ENCODE measurements at places on chromosomes 2 and 18.

DNA sequence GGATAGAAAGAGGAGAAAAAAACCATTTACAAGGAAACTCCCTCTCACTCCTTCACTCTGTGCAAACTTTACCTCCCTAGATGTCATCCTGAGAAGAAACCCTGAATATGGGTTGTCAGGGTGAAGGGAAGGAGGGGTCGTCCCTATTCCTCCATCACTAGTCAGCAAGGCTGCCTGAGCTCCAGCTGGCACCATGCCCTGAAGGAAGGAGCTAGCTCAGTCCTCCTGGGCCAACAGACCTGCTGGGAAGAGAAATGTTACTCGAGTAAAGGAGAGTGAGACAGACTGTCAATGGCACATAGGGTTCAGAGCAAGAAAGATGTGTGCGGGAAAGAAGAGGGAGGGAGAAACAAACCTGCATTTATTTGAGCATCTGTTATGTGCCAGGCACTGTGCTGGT, 18.3 kb upstream of the EPAS1 start:
- no peak for DNase-seq

DNA sequence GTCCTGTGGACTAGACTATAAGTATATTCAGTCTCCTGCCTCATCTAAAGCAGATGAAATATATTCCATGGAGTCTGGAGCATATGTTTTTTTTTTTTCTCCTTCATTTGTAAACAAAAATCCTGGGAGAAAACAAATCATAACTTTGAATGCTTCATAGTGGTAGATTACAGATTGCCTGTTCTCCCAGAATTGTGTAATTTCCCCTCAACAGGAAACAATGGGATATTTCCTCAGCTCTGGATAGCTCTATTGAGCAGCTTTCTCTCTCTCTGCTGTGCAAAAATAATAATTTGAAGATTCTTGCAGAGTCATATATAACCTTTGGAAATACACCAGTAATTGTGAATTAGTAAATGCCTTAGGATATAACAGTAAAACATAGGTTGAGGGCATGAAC, 1406.6 kb upstream of the ACVR2A start:
- DNase-seq, result no peak

- DNase-seq, result no peak
These were observed 18.2 kb downstream of the IWS1 start for GRCh38 chr2:127508023-127508630.

- no peak for DNase-seq
These were observed 418.8 kb upstream of the NETO1 start for GRCh38 chr18:73286584-73286983.

DNA sequence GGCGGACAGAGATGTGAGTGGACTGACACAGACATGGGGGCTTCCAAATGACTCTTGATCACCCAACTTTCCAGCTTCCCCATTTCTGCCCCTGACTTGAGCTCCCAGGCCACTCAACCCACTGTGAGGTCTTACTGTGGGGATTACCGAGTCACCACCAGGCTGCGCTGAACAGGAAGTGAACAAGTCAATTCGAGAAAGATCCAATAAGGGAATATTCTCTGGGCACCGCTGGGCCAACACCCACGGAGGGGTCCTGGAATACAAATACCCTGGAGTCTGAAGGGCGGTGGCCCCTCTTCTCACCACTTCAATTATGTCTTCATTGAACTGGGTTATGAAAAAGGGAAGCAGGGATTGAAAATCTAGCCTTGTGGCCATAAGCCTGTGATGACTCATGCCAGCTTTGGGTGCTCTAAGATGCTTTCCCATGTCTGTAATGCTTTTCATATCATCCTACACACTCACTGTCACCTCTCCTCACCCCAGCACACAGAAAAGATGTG, 37.7 kb downstream of the BCL11A start:
- DNase-seq, result no peak

DNA sequence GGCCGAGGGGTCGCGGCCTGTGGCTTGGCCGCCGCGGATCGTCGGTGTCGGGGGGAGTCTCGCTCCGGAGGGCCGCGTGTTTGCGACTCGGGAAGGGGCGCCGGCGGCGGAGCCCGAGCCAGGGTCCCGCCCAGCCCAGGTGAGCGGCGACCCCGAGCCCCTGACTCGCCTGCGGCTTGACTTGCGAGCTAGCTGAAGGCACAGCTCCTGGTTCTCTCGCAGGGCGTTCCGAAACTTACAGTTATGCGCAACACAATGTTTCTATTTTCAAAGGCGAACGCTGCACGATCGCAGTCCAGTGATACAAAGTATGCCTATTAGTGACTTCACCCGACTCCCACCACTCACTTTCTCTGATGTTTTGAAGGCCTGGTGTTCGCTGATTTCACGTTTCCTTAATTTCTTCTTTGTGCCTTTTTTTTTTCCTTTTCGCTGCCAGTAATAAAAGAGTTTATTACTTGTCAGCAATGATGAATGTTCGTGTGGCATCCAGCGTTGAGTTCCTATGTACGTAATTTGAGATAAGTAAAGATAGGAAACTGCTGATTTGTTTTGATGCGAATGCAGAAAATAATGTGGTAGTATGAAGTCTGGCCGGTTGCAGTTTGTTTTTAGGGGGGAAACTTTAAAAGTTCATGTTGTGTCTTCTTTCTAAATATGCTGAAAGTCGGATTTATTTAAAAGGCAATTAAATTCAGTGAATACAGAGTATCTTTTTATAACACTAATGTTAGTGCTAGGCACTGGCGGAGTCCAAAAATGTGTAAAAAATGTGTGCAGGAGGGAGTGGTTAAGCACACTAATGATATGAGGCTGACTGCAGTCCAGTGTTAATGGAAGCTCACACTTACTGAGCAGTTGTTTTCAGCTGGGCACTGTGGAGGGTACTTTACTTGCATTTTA, 706 bp downstream of the UBXN2A start:
- no peak for DNase-seq

DNA sequence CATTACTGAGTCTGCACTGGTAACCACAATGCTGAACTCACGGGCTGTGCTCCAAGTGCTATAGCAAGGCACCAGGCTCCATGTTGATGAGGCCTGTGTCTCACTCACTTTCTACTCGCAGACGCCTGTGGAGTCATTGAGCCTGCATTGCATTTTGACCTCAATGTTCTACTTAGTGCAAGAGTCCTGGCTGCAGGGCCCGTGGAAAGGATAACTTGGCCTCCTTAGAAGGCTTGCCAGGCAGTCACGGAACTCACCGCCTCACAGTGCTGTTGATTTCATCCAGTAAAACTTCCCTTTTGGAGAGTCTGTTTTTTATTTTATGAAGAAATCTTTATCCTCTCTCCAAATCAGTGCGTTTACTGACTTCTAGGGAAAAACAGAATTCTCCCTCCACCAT, 290.4 kb downstream of the RNF144A start:
- DNase-seq, result no peak

- no peak for DNase-seq
These were observed 1.9 kb upstream of the ZFP36L2 start for GRCh38 chr2:43228321-43228751.

DNA sequence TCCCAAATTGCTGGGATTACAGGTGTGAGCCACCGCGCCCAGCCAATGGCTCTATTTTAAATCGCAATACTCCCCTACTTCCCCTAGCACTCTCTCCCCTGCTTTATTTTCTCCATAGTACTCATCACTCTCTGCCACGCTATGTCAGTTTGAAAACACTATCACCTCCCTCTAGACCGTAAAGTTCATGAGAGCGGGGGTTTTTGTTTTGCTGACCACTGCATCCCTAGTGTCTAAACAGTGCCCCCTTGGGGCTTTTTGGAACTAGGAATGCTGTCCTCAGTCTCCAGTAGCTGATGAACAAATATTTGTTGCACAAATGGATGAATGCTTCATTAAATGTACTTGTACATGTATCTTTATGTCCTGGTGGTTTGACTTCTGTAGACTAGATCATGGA, 44.1 kb downstream of the ATOH8 start:
- no peak for DNase-seq

GRCh38 chr18:50853863-50854271, 25.1 kb upstream of the ME2 start:
- DNase-seq, result no peak

- no peak for DNase-seq
These were observed 138.8 kb upstream of the SP5 start for GRCh38 chr2:170576296-170576695.

DNA sequence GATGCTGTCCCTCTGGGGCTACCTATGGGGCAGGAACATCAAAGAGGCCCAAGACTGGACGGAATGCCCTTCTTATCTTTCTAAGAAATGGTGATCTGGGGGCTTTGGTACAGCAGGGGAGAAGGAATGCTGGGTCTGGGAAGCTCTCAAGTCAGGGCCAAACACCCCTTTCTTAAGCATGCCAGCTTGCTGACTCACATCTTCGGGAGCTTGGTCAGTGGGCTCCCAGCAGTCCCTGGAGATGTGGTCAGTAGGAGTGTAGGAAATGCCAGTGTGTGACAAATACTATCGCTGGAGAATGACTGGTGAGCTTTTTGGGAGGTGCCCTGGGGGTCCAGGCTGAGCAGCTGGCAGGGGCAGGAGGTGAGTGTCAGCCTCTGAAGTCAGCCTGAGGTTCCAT, 105.0 kb upstream of the CDC42EP3 start:
- DNase-seq, result no peak

- DNase-seq, result no peak
These were observed 51.4 kb downstream of the FAM178B start for GRCh38 chr2:96934831-96935540.

DNA sequence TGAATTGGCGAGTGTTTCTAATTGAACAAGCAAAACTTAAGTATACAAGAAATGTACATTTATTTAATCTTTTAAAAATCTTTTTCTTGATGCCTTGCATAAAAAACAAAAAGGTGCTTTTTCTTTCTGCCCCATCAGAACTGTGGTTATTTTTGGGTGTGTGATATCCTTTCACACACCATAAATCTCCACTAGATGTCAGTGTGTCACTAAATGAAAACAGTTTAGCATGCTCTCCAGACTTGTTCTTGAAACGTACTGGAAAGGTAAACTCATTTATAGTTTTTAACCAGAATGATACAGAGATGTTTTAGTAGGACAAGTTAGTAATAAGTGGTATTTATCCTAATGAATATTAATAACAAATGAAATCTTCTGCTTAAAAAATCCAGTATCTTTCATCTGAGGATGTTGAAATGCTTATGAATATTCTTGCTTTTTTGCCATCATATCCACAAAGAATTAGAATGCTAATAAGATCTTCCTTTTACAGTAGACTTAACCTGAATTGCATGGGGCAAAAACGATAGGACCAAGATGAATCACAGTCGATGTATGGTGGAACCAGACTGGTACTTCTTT, 96.8 kb downstream of the UBE2E3 start:
- no peak for DNase-seq

DNA sequence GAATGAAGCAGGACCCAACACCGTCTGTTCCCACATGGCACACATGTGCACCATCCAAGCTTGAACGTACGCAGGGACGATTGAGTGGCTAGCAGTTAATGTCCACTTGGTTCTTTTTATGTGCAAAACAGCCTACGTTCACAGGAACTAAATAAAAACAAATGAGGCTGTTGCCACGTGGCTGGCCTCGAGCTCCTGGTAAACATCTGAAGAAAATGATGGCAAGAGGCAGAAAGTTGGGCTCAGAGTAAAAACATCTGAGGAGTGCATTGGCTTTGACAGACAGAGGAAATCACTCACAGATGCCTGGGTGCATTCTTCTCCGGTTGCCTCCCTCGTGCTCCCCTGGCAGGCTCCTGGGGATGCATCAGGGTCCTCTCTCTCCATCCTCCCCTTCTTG, 177.9 kb downstream of the NRP2 start:
- DNase-seq, result no peak

DNA sequence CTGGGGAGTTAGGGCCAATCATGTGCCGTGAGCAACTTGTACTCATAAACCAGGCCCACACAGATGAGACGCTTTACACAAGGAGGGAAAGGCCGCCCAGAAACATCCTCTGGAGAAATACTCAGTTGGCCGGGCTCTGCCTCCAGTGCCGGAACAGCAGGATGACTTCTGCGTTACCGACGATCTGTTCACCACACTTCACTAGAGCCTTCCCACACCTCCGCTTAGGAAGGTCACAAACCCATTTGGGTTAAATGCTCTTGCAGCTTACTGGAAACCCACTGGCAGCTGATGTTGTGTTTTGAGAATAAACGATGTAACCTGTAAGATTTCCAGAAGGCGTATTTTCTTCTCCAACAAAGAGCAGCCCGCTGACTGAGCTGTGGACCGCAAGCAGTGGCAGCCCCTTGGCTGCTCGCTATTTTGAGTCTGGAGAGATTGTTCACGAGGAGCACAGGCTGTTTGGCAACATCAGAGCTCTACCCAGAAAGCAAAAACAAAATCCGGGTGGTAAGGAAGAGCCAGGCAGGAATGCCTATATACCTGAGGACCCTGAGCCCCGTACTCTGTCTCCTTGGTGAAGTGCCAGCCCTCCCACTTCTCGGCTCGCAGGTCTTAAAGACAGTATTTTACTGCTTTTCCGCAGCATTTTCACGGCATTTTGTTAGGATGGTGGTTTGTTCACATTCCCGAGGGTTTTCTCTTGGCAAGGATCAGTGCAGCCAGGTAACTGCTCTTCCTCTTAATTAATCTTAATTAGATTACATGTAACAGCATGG, 44.0 kb downstream of the COLEC12 start:
- no peak for DNase-seq

GRCh38 chr18:79772865-79773696, 24.7 kb upstream of the KCNG2 start:
- DNase-seq, result no peak

GRCh38 chr18:45962461-45962860, 4.7 kb downstream of the EPG5 start:
- DNase-seq, result no peak

DNA sequence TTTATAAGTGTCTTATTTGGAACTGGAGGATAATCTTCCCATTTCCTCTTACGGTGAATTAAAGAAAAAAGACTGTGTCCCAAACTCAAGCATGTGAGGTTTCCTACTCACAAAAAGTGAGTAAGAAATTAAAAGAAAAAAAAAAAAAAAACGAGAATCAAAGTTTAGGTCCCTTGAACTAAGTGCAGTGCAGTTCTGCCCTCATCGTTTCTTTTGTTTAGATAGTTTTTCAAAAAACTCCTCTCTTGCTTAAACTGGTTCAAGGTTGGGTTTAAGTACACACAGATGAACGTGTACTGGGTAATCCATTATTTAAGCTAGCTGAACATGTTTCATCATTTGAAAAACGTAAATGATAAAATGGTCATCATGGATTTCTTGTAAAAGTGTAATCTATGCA, 235.9 kb upstream of the KCNJ3 start:
- DNase-seq, result no peak

- DNase-seq, result no peak
These were observed 64.7 kb downstream of the TEX51 start for GRCh38 chr2:126963390-126963789.

- DNase-seq, result no peak
These were observed 371.9 kb downstream of the RIT2 start for GRCh38 chr18:42743373-42744138.

GRCh38 chr2:104249629-104250028, 604.3 kb upstream of the POU3F3 start:
- no peak for DNase-seq

Data from cortex of kidney (tissue), 1 donor.